ENCODE measurements at places on chromosomes 6 and 20. TPM values are rescaled to one million over a fixed set of nuclear protein-coding genes. Genes with fewer than 3 reads are reported as not detected.

ROS1 gene
- 0.19 TPM for total RNA-seq

TSBP1 gene
- total RNA-seq = not detected

CRISP3 gene
- total RNA-seq = 120 TPM

CLIC5 gene
- 75.8 TPM for total RNA-seq

MICB gene
- 0.86 TPM for total RNA-seq

OPN5 gene
- total RNA-seq = 4.6 TPM

C20orf144 gene
- 0.29 TPM for total RNA-seq

RAB44 gene
- total RNA-seq = 0.07 TPM

C6orf132 gene
- 22.9 TPM for total RNA-seq

SMLR1 gene
- 0.53 TPM for total RNA-seq

CGA gene
- total RNA-seq = 30.3 TPM

SRMS gene
- total RNA-seq = not detected

ZSCAN12 gene
- 12.4 TPM for total RNA-seq

PHACTR3 gene
- 2.1 TPM for total RNA-seq

GABBR1 gene
- 26.6 TPM for total RNA-seq

EEF1A2 gene
- total RNA-seq = 20.5 TPM

LTA gene
- total RNA-seq = 0.22 TPM

DAAM2 gene
- 22.6 TPM for total RNA-seq

GPLD1 gene
- 3.8 TPM for total RNA-seq

HLA-DQB1 gene
- 12.8 TPM for total RNA-seq

DDX43 gene
- not detected for total RNA-seq

SCUBE3 gene
- 14.7 TPM for total RNA-seq

ACAT2 gene
- total RNA-seq = 67.4 TPM

ASIP gene
- not detected for total RNA-seq

THBS2 gene
- total RNA-seq = 4.2 TPM

NFATC2 gene
- 9.5 TPM for total RNA-seq

B4GALT5 gene
- total RNA-seq = 49.7 TPM

BYSL gene
- total RNA-seq = 36.5 TPM

FAXC gene
- 11.3 TPM for total RNA-seq

Measured in type B pancreatic cell (in vitro differentiated cells).